ENCODE measurements at places on chromosomes 12 and 14. TPM values are rescaled to one million over a fixed set of nuclear protein-coding genes. Genes with fewer than 3 reads are reported as not detected.

- peaks cover 49% of the 10 kb centered on the region for H3K4me1 ChIP-seq
- DNase-seq, result no peak
- peaks cover 52% of the 10 kb centered on the region for H3K36me3 ChIP-seq
- H3K27me3 ChIP-seq, result peaks cover 29% of the 10 kb centered on the region
- no peak overlapping the region for H3K4me3 ChIP-seq
Observed at GRCh38 chr12:57232156-57232756, 2.7 kb downstream of the SHMT2 start.

- H3K4me1 ChIP-seq, result no peaks in the 10 kb centered on the region
- H3K27me3 ChIP-seq, result no peaks in the 10 kb centered on the region
- no peak overlapping the region for H3K27ac ChIP-seq
- no peak overlapping the region for H3K4me3 ChIP-seq
Observed at GRCh38 chr12:66393890-66394289, 91.6 kb downstream of the HELB start.

DNA sequence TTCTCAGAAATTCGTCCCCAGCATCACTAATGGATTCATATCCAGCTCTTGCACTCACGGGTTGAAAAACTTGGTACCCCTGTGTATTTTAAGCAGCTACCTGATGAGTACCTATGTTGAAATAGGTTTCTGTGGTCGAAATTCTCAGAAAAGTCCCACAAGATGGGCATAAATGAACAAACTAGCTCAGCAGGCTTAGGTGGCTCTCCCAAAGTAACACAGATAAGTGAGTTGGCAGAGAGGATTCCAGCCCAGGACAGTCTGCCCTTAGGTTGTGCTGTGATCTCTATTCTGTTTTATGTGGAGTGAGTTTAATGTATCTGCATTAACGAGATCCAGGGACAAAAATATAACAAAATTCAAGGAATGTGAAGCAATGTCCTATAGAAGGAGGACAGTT, 92.3 kb downstream of the RGS6 start:
- H3K4me1 ChIP-seq, result no peaks in the 10 kb centered on the region
- H3K4me3 ChIP-seq, result no peak overlapping the region
- H3K27ac ChIP-seq, result no peak overlapping the region
- no peaks in the 10 kb centered on the region for H3K27me3 ChIP-seq
- no peak for DNase-seq
- no peaks in the 10 kb centered on the region for H3K36me3 ChIP-seq

DNA sequence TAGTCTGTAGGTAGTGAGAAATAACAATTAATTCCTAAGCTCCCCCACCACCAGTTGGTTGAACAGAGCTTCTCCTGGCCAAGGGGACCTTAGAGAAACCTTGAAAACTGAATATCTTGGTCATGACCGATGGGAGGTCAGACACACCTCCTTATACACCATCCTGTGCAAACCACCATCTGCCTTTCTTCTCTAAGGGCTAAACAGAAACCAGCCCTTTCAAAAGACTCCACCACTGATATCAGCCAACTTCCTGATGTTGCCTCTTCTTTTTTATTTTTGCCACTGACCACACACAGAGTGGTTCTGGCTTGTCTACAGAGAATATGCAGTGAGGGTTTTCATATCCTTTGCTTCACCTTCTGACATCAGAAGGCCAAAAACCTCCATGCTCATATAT, 977.7 kb upstream of the SEL1L start:
- no peaks in the 10 kb centered on the region for H3K27me3 ChIP-seq
- no peak overlapping the region for H3K27ac ChIP-seq
- no peaks in the 10 kb centered on the region for H3K36me3 ChIP-seq
- H3K4me1 ChIP-seq, result no peaks in the 10 kb centered on the region

DNA sequence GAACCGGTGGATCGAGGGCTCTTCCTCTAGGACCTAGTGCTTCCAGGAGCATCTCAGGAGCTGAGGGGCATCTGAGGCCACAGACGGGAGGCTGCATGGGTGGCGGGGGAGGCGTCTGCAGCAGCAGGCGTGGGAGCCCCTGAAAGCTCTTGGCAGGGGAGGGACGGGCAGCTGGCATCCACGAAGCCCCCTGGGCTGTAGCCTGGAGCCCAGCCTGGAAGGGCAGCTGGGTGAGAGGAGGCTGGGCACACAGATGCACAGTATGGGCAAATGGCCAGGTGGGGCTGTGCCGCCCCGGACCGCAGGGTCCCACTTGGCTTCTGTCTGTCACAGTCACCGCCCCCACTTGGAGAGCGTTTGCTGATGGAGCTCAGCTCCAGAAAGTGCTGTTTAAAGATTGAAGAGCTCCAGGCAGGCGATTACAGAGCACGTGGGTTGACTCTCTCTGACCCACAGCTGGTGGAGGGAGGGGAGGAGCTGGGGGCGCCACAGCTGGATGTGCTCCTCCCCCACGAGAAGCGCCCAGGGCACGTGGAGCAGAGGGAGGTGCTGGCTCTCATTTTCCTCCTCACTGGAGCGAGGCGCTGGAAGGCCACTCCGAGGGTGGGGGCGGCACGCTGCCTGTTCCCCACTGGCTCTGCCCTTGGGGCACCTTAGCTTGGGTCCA, 155.0 kb upstream of the C14orf180 start:
- peaks cover 52% of the 10 kb centered on the region for H3K4me1 ChIP-seq
- peak; percentile 93 for DNase-seq
- H3K4me3 ChIP-seq, result no peak overlapping the region
- H3K27me3 ChIP-seq, result no peaks in the 10 kb centered on the region

GRCh38 chr14:78403278-78403815, 233.2 kb downstream of the NRXN3 start:
- no peaks in the 10 kb centered on the region for H3K27me3 ChIP-seq
- no peak for DNase-seq

DNA sequence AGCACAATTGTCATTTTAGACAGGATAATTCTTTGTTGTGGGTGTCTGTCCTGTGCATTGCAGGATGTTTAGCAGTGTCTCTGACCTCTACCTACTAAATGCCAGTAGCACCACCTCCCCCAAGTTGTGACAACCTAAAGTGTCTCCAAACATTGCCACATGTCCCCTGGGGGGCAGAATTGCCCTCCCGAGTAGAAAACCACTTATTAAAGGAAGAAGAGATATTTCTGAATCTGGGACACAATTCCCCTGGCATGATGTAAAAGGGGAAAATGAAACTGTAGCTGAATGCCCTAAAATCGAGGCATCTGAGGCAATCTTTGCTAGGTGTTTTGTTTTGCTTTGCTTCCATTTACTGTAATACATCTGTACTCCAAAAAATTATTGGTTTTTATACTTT, 116.8 kb upstream of the NAP1L1 start:
- no peak overlapping the region for H3K27ac ChIP-seq
- H3K36me3 ChIP-seq, result no peaks in the 10 kb centered on the region
- H3K27me3 ChIP-seq, result no peaks in the 10 kb centered on the region
- H3K4me3 ChIP-seq, result no peak overlapping the region

GRCh38 chr14:25887251-25887878, 710.5 kb downstream of the NOVA1 start:
- H3K27me3 ChIP-seq, result no peaks in the 10 kb centered on the region
- H3K36me3 ChIP-seq, result no peaks in the 10 kb centered on the region
- DNase-seq, result no peak

- H3K27ac ChIP-seq, result no peak overlapping the region
- DNase-seq, result no peak
- no peaks in the 10 kb centered on the region for H3K36me3 ChIP-seq
- H3K4me3 ChIP-seq, result no peak overlapping the region
- peaks cover 9% of the 10 kb centered on the region for H3K4me1 ChIP-seq
Observed at GRCh38 chr12:105820429-105821125, 318.2 kb downstream of the NUAK1 start.

DNA sequence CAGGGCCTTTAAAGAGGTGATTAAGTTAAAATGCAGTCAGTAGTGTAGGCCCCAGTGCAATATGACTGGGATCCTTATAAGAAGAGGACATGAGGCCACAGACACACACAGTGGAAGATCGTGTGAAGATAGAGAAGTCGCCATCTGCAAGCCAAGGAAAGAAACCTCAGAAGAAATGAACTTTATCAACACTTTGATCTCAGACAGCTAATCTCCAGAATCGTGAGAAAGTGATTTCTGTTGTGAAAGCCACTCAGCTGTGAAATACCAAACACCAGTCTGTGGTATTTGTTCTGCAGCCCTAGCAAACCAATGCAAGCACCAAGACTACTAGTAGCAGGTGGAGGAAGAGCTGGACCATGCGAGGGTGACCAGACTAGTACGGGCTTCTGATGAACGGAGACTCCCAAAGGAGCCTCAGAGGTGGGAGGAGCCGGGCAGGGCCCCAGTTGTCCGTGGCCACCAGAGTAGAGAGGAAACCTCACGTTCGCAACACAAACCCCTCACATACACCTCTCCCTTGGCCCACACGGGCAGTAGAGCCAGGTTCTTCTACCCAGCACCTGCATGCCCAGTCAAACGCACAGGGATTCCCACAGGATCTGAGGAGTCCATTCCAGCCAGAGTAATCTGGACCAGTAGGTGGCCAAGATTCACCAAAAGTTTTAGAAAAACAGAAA, 243.0 kb downstream of the TTC8 start:
- no peaks in the 10 kb centered on the region for H3K4me1 ChIP-seq
- H3K36me3 ChIP-seq, result no peaks in the 10 kb centered on the region
- DNase-seq, result no peak
- no peaks in the 10 kb centered on the region for H3K27me3 ChIP-seq
- no peak overlapping the region for H3K27ac ChIP-seq

- no peak for DNase-seq
- H3K27me3 ChIP-seq, result no peaks in the 10 kb centered on the region
- peaks cover 72% of the 10 kb centered on the region for H3K4me1 ChIP-seq
- no peaks in the 10 kb centered on the region for H3K36me3 ChIP-seq
Observed at GRCh38 chr14:73759183-73759713, 45.1 kb upstream of the PNMA1 start.

DNA sequence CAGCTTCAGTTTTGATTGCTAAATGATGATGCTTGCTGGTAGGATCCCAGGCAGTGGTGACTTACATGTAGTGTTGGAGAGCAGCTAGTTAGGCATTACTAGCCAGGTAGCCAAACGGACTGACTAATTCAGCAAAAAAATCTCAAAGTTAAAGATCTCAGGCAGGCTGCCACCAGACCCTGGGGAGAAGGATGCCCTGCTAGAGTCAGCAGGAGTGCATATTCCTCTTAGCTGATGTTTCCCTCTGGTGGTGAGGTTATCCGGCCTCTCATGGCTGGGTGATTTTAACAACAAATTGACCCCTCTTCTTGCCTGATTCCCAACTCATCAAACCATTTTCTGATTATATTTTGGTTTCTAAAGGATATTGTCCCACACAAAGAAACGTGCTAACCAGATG, 2.8 kb downstream of the EFS start:
- DNase-seq, result no peak
- H3K4me1 ChIP-seq, result peaks cover 70% of the 10 kb centered on the region
- H3K27ac ChIP-seq, result peak overlapping the region; percentile 79
- no peak overlapping the region for H3K4me3 ChIP-seq
- peaks cover 29% of the 10 kb centered on the region for H3K36me3 ChIP-seq

GRCh38 chr12:12249216-12250050, 17.4 kb downstream of the LRP6 start:
- no peak overlapping the region for H3K4me3 ChIP-seq
- H3K36me3 ChIP-seq, result peaks cover 2% of the 10 kb centered on the region
- DNase-seq, result no peak
- H3K27ac ChIP-seq, result no peak overlapping the region

DNA sequence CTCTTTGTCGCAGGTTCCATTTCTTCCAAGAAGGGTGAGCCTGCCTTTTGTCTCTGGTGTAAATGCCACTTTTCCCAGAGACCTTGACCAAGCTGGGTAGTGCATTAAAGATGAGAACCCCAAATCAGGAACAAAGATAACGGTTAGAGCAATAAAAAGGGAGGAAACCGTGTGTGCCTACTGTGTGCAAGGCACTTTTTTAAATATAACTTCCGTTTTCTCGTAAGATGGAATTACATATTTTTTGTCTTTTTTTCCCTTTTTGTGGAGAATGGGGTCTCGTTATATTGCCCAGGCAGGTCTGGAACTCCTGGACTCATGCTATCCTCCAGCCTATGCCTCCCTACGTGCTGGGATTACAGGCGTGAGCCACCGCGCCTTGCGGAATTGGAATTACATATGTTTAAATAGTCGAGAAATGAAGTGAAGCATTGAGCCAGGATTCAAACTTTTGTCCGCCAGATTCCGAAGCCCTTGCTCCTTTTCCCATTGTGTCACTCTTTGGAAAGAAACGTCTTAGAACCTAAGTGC, 506 bp upstream of the NABP2 start:
- peak overlapping the region; percentile 78 for H3K4me3 ChIP-seq
- peaks cover 48% of the 10 kb centered on the region for H3K4me1 ChIP-seq
- DNase-seq, result no peak
- peak overlapping the region; percentile 91 for H3K27ac ChIP-seq

GRCh38 chr12:12898136-12898717, 6.9 kb downstream of the GPRC5A start:
- H3K36me3 ChIP-seq, result no peaks in the 10 kb centered on the region
- H3K27me3 ChIP-seq, result peaks cover 3% of the 10 kb centered on the region
- H3K4me1 ChIP-seq, result no peaks in the 10 kb centered on the region

GRCh38 chr12:107525719-107526554, 159.7 kb upstream of the PWP1 start:
- no peak overlapping the region for H3K27ac ChIP-seq
- peaks cover 5% of the 10 kb centered on the region for H3K4me1 ChIP-seq
- no peak for DNase-seq
- no peaks in the 10 kb centered on the region for H3K27me3 ChIP-seq

DNA sequence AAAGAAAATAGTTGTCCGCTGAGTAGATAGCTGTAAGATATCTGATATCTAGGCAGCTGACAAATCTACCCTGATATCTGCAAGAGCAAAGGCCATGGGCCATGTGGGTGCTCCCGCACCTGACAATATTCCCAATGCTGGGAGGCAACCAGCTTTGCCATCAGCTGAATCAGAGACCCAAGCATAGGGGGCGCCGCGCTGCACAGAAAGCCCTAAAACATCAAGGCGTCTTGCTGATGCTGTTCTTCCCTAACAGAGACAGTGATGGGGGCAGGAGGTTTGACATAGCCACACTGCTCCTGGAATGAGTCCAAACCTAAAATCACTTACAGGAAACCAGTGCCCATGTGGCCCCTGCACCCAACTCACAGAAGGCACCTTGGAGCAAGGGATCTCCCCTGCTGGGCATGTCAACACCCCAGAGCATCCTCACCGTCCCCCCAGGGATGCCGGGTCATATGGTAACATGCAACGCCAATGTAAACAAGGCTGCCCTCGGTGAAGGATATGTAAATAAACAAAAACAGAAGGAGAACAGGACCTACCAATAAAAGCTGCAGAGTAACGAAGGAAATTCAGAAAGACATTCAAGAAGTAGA, 199.5 kb downstream of the TMEM132D start:
- no peaks in the 10 kb centered on the region for H3K36me3 ChIP-seq
- H3K27me3 ChIP-seq, result no peaks in the 10 kb centered on the region
- no peak overlapping the region for H3K4me3 ChIP-seq
- DNase-seq, result no peak
- H3K27ac ChIP-seq, result no peak overlapping the region

GRCh38 chr14:103398427-103399195, 13.4 kb downstream of the MARK3 start:
- no peak for DNase-seq
- H3K4me3 ChIP-seq, result no peak overlapping the region
- H3K4me1 ChIP-seq, result peaks cover 8% of the 10 kb centered on the region
- H3K27me3 ChIP-seq, result no peaks in the 10 kb centered on the region
- no peak overlapping the region for H3K27ac ChIP-seq

Gene YBX3
- total RNA-seq, result 54.6 TPM

Gene SLC6A15
- total RNA-seq, result 11.0 TPM

Gene FAM186B
- total RNA-seq, result 0.10 TPM

Gene RNASE7
- not detected for total RNA-seq

Gene KRT73
- total RNA-seq, result 0.10 TPM

Gene CCDC175
- 1.1 TPM for total RNA-seq

Gene SERPINA1
- 8.6 TPM for total RNA-seq

Gene OR6C3
- total RNA-seq, result not detected

Gene METTL25
- total RNA-seq, result 17.8 TPM

Gene FITM1
- 0.77 TPM for total RNA-seq

Gene NKX2-1
- 0.39 TPM for total RNA-seq

Gene FGF6
- not detected for total RNA-seq

Gene PGF
- 5.7 TPM for total RNA-seq
